ENCODE measurements at places on chromosomes 7 and 10.

GRCh38 chr7:2109936-2110609 is 122.7 kb downstream of the MAD1L1 start:
- peak; percentile 89 for DNase-seq

DNA sequence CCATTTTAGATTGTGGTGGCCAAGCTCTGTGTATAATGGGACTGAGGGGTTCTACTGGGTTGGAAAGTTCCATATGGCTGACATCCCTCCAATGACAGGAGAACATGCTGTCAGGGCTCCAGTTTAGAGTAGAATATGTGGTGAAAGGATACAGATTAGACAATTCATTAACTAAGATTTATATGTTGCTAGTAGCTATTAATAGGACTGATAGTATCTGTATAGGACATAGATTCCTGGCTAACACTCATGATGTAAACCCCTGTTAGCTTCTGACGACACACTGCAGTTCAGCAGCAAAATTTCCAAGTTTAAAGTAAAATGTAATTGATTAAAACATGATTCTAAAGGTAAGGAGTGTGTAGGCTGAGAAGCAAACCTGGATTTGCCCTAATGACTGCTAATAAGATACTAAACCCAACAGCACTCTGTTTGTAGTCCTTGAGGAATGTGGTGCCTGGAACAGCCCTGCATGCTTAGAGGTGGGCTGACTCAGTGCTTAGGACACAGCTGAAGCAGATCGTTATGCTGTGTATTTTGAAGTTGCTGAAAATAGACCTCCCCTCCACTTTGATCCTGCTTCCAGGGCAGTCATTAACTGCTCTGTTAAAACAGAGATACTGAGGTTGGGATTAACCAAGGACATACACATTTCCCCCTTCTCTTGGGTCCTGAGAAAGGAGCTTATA is 1129.6 kb downstream of the SORCS3 start:
- no peak for DNase-seq

GRCh38 chr7:122802301-122802751 is 83.9 kb downstream of the CADPS2 start:
- no peak for DNase-seq

DNA sequence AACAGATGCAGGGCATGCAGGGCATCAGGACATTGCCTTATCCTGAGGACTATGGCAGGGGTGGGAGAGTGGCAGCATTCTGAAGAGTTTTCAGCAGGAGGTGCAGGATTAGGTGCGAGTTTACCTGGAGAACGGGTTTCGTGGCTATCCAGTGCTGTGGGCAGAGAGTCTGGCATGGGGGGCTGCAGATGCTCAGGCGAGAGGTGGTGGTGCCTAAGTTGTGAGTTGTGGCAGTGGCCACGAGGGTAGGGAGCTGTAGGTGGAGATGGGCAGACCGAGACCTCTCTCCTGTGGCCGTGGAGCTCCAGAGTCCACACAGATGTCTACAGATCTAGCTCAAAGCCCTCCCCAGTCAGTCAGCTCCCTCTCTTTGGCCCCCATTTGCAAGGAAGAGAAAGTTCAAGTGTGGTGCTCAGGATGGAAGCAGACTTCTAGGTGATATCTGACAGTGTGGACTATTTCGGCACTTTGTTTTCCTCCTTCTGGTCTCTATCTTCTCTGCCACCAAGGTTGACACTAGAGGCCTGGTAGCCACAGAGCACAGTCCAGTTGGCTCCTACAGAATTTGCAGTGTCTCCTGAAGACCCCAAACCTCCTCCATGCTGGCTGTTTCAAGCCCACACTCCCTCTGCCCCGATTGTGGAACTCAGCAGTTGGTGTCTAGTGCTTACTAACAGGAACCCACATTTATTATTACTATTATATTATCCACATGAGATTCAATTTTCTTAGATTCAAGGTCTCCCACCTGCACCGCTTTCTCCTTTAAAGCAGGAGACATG is 955.7 kb upstream of the ZNF722 start:
- DNase-seq, result no peak

- peak; percentile 77 for DNase-seq
Measured at GRCh38 chr10:26890956-26891355, 30.2 kb upstream of the ABI1 start.

DNA sequence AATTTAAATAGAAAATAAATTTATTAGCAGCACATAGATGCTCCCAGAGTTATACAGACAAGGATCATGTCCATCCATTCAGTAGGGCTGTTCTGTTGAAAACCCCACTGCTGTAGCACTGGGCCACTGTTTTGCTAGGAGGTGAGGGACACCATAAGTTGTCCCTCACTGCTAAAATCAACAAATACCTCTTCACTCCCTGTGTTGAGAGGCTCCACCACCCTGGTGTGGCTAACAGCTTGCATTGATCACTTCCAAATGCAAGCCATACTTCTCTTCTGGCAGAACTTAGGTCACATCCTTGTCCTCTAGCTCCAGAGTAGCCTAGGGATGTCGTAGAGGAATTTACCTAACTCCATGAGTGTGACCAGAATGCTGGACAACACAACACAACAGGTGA is 55.4 kb downstream of the MDFIC start:
- DNase-seq, result no peak

DNA sequence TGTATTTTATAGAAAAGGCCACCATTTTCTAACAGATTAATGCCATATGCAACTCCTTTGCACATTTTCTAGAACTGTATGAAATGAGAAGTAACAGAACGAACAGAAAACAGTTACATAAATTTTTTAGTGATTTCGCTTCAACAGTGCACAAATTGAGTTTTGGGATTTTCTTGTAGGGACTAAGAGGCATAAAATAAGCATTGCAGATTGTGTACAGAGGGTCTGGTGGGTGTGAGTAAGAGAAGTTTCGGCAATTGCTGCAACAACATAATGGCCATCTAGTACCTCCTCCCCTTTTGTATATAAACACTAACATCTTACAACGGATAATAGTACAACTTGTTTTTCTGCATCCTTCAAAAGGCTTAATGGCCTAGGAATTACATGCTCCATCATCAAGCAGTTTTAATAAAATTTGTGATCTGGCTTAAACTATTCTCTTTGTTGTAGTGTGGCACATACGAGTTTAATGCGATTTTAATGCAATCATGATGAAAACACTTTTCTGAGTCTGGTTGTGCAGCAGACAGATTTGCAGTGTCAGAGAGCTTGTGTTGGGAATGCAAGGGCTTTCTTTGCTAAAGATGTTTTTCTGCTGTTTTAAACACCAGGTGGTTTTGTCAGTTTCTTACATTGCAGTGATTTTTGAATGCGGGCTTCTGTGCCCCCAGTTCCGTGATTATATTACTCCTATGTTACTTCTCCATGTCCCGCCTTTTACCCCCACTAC is 2.9 kb downstream of the GLCCI1 start:
- DNase-seq, result no peak
